ENCODE measurements at places on chromosomes 4 and X.

DNA sequence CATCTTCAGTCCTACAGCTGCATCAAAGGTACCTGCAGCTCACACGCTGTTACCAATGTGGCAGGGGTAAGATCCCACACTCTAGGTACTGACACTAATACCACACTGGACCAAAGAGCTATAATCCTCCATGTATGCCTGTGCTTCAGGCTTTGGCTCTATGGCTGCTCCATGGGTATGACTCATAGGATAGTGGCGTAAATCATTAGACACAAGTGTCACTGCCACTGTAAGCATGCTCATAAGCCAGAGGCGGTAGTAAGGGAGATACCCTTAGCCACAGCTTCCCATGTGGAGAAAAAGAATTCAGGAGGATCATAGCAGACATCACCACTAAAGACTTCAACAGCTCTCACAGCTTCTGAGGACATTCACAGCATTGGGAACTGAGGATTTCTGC lies 287.5 kb downstream of the ACTRT1 start:
- no peak for DNase-seq

- DNase-seq = no peak
Measured at GRCh38 chr4:26766141-26766540, 94.5 kb upstream of the STIM2 start.

DNA sequence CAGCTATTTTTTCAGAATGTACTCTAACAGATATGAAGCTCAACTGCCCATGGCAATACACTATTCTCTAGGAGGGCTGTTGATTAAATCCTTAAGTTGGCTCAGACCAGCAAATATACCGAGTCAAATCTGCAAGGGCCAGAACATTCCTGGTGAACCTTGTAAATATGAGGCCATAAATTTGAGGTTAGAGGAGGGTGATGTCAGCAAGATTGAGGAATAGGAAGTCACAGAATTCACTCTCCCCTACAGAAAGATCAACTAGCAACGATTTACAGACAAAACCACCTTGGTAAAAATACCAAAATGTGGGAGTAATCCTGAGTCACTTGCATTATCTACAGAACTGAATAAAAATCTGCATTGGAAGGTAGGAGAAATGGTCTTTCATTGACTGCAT lies 399.3 kb downstream of the GPM6A start:
- no peak for DNase-seq

DNA sequence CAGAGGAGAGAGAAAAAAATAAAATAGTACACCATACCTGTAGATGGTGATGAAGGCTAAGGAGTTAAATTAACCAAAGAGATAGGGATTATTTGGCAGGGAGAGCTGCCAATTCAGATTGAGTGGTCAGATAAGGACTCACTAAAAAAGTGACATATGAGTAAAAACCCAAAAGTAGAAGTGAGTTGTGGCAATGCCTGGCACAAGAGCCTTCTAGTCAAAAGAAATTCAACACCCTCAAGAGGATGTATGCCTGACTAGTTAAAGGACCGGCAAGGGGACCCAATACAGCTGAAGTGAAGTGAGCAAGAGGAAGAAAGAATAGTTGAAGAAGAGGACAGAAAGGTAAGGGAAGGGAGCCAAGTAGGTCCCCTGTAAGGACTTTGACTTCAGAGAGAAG lies 34.9 kb downstream of the ELF2 start:
- no peak for DNase-seq

DNA sequence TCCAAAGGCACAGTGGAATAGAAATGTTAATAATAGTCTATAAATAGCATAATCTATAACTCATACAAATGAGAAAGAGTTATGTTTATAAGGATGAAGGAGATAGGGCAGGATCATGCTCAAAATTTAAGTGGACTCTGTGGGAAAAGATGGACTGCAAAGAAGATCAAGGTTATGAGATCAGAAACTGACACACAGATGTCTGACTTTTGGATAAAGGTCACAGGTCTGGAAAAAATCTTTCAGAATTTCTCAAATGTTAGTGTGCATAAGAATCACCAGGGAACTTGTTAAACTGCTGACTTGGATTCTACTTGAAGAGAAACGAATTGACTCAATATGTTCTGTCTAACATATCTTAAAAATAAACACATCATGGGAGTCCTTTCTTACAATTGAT lies 104.1 kb downstream of the FSTL5 start:
- no peak for DNase-seq

DNA sequence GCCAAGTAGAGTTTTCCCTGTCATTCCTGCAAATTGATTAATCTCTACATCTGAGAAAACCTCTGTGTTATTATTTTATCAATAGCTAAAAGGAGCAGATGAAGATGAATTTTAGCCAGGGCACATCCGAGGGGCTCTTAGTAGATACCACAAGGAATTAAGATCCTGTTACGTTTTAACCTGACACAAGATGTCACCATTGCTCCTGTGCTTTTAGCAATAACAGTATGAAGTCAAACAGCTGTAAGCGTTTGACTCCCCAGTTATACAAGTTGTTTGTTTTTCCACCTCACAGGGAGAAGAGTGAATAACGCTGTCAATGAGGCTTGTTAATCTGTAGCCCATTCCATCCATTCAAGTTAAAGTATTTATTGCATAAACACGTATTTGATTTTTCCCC lies 76.0 kb upstream of the AP1S2 start:
- DNase-seq = no peak

GRCh38 chrX:13661735-13662288 lies 8.9 kb downstream of the TCEANC start:
- no peak for DNase-seq

DNA sequence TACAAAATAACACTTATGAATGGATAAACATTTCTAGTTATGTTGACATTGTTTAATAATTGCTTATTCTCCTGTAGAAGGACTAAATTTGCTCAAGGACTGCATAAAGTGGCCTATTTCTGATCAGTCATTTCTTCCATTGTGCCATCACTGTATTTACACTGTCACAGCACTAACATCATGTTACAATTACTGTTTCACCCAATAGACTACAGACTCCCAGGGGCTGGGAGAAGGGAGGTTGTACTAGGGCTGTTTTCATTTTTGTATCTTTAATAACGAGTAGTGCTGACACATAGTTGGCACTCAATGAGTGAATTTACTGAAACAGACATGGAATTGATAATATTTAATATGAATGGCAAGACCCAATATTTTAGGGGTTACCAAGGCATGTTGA lies 139.5 kb downstream of the SLC10A7 start:
- no peak for DNase-seq

GRCh38 chr4:68433582-68433981 lies 13.7 kb upstream of the TMPRSS11E start:
- no peak for DNase-seq

DNA sequence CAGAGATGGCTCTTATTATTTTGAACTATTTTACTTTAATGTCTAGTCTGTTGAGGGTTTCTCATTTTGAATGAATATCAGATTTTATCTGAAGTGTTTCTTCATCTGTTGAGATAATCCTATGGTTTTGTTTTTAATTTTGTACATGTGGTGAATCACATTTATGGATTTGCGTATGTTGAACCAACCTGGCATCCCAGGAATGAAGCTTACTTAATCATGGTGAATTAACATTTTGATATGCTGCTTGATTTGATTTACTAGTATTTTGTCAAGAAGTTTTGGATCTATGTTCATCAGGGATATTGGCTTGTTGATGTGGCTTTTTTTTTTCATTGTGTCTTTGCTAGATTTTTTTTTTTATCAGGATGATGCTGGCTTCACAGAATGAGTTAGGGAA lies 2390.9 kb downstream of the PCDH7 start:
- DNase-seq = no peak

- no peak for DNase-seq
Measured at GRCh38 chrX:72360326-72360725, 54.6 kb upstream of the CITED1 start.

- DNase-seq = no peak
Measured at GRCh38 chr4:127870281-127870680, 10.4 kb upstream of the PLK4 start.

DNA sequence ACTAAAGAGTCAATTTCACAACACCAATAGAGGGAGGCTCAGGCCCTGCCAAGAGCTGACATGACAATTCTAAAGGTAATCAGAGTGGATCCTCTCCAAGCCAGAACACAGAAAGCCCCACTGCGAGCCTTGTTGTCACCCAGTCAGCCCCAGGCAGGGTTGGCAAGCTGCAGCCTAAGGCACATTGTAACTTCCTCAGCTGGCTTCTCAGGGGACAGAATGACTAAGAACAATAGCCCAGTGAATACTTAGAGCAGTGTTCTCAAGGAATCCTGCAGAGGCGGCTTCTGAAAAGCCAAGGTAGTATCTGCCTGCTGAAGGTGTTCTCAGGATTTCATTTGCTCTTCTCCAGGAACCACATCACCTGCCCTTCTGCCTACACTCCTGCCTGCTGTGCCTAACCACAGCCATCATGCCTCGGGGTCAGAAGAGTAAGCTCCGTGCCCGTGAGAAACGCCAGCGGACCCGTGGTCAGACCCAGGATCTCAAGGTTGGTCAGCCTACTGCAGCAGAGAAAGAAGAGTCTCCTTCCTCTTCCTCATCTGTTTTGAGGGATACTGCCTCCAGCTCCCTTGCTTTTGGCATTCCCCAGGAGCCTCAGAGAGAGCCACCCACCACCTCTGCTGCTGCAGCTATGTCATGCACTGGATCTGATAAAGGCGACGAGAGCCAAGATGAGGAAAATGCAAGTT lies at the start of gene MAGEB4:
Gene MAGEB4, plus strand, starts transcription at position 277 of the 692 bp plus-strand sequence. Its CDS starts 136 bp downstream, at position 413.
- no peak for DNase-seq

GRCh38 chr4:1200425-1201035 lies 28.1 kb upstream of the SPON2 start:
- DNase-seq = peak; percentile 78

DNA sequence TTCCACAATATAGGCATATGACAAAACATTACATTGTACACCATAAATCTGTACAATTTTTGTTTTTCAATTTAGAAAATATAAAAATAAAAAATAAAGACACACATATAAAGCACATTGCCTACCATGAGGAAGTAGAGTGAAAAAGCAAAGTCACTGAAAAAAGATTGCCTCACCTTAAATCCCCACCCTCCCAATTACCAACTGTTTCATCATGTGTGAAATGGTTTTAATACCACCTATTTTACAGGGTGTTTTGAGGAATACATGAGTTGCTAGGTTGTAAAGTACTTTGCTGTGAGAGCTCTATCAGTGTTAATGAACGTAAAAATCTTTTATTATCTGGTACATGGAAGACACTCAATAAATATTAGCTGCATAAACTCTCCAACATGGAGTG lies 373.6 kb upstream of the NDST3 start:
- no peak for DNase-seq

DNA sequence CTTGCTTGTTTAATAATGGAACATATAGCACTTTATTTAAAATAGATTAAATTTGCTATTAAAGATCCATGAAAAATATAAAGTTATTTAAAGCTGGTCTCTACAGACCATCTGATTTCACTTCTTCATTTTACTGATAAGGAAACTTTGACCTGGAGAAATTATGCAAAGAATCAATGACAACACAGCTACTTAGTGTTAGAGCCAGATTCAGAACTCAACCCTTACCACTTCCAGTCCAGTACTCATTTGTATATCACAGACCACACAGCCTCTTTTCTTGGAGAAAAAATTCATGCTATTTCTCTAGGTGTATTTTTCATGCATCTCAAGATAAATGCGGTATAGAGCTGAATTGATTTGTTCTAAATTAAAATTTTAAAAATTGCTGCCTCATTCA lies 34.0 kb downstream of the WDFY3 start:
- no peak for DNase-seq

DNA sequence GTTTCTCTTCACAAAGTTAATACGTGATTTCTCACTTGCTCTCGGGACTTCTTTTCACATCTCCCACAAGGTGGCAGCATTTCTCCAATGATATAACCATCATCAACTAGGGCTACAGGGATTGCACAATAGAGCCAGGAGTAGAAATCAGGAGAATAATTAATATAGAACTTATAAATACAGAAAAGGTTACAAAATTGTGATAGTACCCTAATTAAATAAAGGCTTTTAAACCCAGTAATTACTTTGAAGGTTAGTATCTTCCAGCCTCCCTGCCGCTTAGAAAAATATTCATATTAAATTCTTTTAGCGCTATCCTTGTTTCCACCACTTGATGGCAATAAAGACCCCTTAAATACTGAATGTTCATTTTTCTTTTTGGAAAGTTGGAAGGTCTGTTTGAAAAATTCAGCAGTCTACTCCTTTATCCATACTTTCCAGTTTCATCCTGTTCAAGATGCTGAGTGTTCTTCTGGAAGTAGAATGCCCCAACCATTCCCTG lies 65.8 kb downstream of the RASGEF1B start:
- DNase-seq = no peak

GRCh38 chr4:112279025-112279881 lies 6.5 kb downstream of the TIFA start:
- no peak for DNase-seq

DNA sequence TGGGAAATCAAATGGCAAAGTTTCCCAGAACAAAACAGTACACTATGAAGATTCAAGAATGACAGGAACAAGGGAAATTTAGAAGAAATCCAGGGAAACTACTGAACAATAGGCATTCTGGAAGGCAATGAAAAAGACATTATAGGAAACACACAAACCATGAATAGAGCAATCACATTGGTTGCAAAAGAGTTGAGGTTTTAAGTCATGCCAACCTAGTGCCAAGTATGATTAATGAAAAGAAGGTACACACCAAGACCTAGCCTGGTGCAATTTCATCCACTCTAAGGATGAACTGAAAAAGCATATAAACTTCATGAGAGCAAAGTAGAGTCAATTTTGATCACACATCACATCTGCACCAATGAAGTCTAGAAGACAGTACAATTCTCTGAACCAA lies 326.9 kb downstream of the PDHA2 start:
- no peak for DNase-seq

DNA sequence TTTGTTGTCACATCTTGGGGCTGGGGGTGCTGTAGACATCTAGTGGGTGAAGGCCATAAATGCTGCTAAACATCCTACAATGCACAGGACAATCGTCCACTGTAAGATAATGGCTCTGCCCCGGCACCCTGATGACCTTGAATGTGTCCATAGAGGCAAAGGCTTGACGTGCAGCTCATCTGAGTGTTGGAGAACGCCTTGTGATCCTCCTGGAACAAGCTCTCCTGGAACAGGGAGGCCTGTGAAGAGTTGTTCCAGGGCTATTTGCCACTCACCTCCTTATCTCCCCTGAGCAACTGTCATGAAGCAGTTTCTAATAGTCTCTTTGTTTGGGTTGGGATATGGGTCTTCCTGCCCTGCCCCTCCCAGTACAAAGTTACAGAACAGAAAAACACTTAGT lies 15.2 kb upstream of the PCYT1B start:
- DNase-seq = no peak

- DNase-seq = no peak
Measured at GRCh38 chr4:94635177-94635576, 122.6 kb upstream of the BMPR1B start.

- no peak for DNase-seq
Measured at GRCh38 chr4:19748519-19749479, 502.9 kb upstream of the SLIT2 start.

- no peak for DNase-seq
Measured at GRCh38 chr4:151359576-151359975, 34.2 kb upstream of the SH3D19 start.

- DNase-seq = no peak
Measured at GRCh38 chr4:184280591-184281071, 63.0 kb upstream of the ENPP6 start.

GRCh38 chr4:5750946-5751665 lies 40.1 kb downstream of the EVC start:
- DNase-seq = no peak

GRCh38 chr4:8270912-8271815 lies 1.6 kb downstream of the HTRA3 start:
- no peak for DNase-seq

- DNase-seq = no peak
Measured at GRCh38 chrX:19372170-19372546, 28.4 kb downstream of the PDHA1 start.

GRCh38 chr4:153257151-153257620 lies 52.9 kb downstream of the TRIM2 start:
- no peak for DNase-seq

- no peak for DNase-seq
Measured at GRCh38 chrX:5683996-5684395, 544.7 kb downstream of the NLGN4X start.
